ENCODE measurements at places on chromosomes 13 and 19. TPM values are rescaled to one million over a fixed set of nuclear protein-coding genes. Genes with fewer than 3 reads are reported as not detected.

The KLF1 gene
- total RNA-seq, result 0.25 TPM

The TEX26 gene
- total RNA-seq, result 0.74 TPM

The SNAPC2 gene
- 5.9 TPM for total RNA-seq

The CD33 gene
- not detected for total RNA-seq

The SACS gene
- 182 TPM for total RNA-seq

The DCT gene
- total RNA-seq, result 2.2 TPM

The MED29 gene
- 16.2 TPM for total RNA-seq

The LIG4 gene
- 13.8 TPM for total RNA-seq

The ZNF66 gene
- 18.2 TPM for total RNA-seq

The GPC6 gene
- total RNA-seq, result 14.3 TPM

The ZNF626 gene
- total RNA-seq, result 29.3 TPM

The ZNF880 gene
- 67.6 TPM for total RNA-seq

The PGLYRP1 gene
- not detected for total RNA-seq

The DACH1 gene
- total RNA-seq, result 7.9 TPM

The POSTN gene
- 6.4 TPM for total RNA-seq

The ZNF14 gene
- total RNA-seq, result 24.1 TPM

The CEACAM20 gene
- total RNA-seq, result not detected

The ZNF285 gene
- total RNA-seq, result 24.6 TPM

The ZNF547 gene
- total RNA-seq, result 7.9 TPM

The POGLUT2 gene
- 7.9 TPM for total RNA-seq

The NANOS3 gene
- total RNA-seq, result 3.0 TPM

The SYNGR4 gene
- not detected for total RNA-seq

The OVOL3 gene
- total RNA-seq, result not detected

The SIGLEC11 gene
- under 0.01 TPM for total RNA-seq

The ADGRE3 gene
- total RNA-seq, result not detected

The C19orf33 gene
- 1.2 TPM for total RNA-seq

The GZMM gene
- total RNA-seq, result not detected

The ZNF44 gene
- 17.2 TPM for total RNA-seq

The KLF2 gene
- total RNA-seq, result 3.0 TPM

The ATP8B3 gene
- total RNA-seq, result under 0.01 TPM

The MCF2L gene
- 120 TPM for total RNA-seq
